MCF 10A (cell line): ENCODE measurements at places on chromosomes 4 and X. TPM values are rescaled to one million over a fixed set of nuclear protein-coding genes. Genes with fewer than 3 reads are reported as not detected.
A peak's percentile ranks its signal among the peaks of the same experiment; 100 is the strongest.

DNA sequence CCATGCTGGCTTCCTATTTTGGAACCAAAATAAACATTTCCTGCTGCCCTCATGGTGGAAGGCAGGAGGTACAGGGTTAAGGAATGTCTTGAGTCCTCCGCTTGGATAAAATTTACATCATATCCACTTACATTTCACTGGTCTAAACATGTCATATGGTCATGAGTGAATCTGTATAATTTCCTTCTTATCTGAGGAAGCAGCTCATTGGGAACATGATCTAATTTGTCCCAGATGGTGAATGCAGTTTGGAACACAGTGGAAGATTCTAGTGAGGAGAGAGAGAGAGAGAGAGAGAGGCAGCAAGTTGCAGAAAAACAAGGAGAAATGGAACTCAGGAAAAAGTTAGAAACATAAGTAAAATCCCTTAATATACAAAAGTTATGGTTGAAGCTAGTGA, 46.8 kb downstream of the MXRA5 start:
- DNase-seq, result no peak
- no peaks in the 10 kb centered on the region for H3K4me1 ChIP-seq
- H3K4me3 ChIP-seq, result no peak overlapping the region
- H3K36me3 ChIP-seq, result no peaks in the 10 kb centered on the region

MMRN1 gene
- total RNA-seq, result not detected in 2 replicates

RBM46 gene
- 0.21 and 0.29 TPM in 2 replicates for total RNA-seq

- peaks cover 54% of the 10 kb centered on the region for H3K36me3 ChIP-seq
- DNase-seq, result peak; percentile 10
- H3K4me1 ChIP-seq, result peaks cover 6% of the 10 kb centered on the region
- peak overlapping the region; percentile 20 for H3K27ac ChIP-seq
- H3K27me3 ChIP-seq, result no peaks in the 10 kb centered on the region
- H3K4me3 ChIP-seq, result no peak overlapping the region
Observed at GRCh38 chr4:73103799-73104503, 34.4 kb upstream of the COX18 start.

- H3K27ac ChIP-seq, result no peak within 1 kb of the TSS
- no peaks in the 10 kb centered on the region for H3K4me1 ChIP-seq
- no peak within 1 kb of the TSS for H3K4me3 ChIP-seq
- DNase-seq, result no peak
Observed at GRCh38 chrX:22999696-23000223, at the start of gene DDX53. DDX53 (plus strand) TSS chrX:22999960; CDS start chrX:23000058, 98 bp downstream.

DNA sequence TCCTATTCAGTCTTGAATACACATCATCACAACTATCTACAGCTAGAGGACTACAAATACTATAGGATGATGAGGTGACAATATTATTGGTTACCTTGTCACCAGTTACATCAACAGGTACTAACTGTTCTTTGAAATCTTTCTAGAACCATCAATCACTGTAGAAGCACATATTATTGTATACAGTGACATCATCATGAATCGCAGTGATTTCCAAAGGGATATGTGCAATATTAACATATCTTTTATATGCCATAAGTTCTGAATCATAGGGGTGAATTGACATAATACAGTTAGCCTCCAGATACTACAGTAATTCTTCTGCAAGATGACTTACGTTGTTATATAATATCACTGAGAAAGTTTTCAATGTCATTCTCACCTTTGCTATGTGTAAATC, 105.2 kb upstream of the HPGD start:
- H3K27me3 ChIP-seq, result no peaks in the 10 kb centered on the region
- no peaks in the 10 kb centered on the region for H3K36me3 ChIP-seq
- no peak overlapping the region for H3K27ac ChIP-seq
- no peaks in the 10 kb centered on the region for H3K4me1 ChIP-seq
- H3K4me3 ChIP-seq, result no peak overlapping the region

ASB12 gene
- not detected in 2 replicates for total RNA-seq

HHIP gene
- total RNA-seq, result 0.12 TPM in 1 of 2 replicates, not detected in the other

DNA sequence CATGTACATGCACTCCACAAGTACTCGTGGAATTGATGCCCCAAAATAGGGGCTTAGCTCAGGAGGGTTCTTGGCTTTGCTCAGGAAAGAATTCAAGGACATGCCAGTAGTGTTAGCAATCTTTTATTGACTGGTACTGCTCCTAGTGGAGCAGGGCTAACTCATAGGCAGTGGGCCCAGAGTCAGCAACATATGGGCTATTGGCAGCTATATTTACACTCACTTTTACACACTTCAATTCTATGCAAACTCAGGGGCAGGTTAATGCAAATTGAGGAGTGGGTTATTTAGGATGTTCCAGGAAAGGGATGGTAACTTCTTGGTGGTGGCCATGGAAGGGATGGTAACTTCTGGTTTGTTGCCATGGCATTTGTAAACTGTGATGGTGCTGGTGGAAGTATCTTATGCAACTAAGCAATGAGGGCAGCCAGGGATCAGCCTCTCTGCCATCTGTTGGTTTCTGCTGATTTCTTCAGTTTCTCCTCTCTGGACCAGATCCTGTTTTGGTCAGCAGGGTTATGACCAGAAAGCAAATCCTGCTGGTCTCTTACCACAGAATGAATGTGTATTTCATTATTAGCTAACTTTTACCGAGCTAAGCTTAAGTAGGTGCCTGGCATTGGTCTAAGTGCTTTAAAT, 69.2 kb upstream of the FAT1 start:
- H3K36me3 ChIP-seq, result no peaks in the 10 kb centered on the region
- H3K4me1 ChIP-seq, result no peaks in the 10 kb centered on the region
- H3K27ac ChIP-seq, result no peak overlapping the region
- no peak overlapping the region for H3K4me3 ChIP-seq
- no peaks in the 10 kb centered on the region for H3K27me3 ChIP-seq

GRCh38 chr4:52585379-52585778, 73.7 kb downstream of the USP46 start:
- H3K27ac ChIP-seq, result no peak overlapping the region
- no peak overlapping the region for H3K4me3 ChIP-seq
- no peak for DNase-seq
- peaks cover 5% of the 10 kb centered on the region for H3K4me1 ChIP-seq
- H3K36me3 ChIP-seq, result no peaks in the 10 kb centered on the region

- H3K36me3 ChIP-seq, result peaks cover 22% of the 10 kb centered on the region
- no peak overlapping the region for H3K4me3 ChIP-seq
- DNase-seq, result no peak
Observed at GRCh38 chrX:107707866-107708265, 67.7 kb downstream of the TSC22D3 start.

SERTM2 gene
- not detected in 2 replicates for total RNA-seq

DNA sequence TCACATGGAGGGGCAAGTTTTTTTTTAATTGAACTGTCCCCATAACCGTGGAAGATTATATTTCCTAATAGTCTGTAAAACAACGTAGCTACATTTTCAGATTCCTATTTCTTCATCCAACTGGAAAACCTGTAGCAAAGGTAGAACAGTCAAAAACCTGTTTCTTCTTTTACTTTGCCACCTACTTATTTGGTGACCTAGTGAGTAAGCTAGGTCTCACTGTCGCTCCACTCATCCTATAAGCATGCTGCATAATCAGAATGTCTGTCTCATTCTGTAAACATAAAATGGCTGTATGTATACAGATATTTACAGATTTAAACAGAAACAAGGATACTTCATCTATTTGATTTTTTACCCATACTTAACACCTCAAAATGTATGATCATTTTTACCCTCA, 20.4 kb downstream of the MAML3 start:
- H3K4me3 ChIP-seq, result no peak overlapping the region
- H3K36me3 ChIP-seq, result no peaks in the 10 kb centered on the region
- H3K27me3 ChIP-seq, result no peaks in the 10 kb centered on the region
- peaks cover 14% of the 10 kb centered on the region for H3K4me1 ChIP-seq
- no peak for DNase-seq

UBL4A gene
- 26.7 and 27.9 TPM in 2 replicates for total RNA-seq

CNKSR2 gene
- not detected in 2 replicates for total RNA-seq

CLDN22 gene
- total RNA-seq, result not detected in 2 replicates

MTHFD2L gene
- total RNA-seq, result 110 and 113 TPM in 2 replicates

DNA sequence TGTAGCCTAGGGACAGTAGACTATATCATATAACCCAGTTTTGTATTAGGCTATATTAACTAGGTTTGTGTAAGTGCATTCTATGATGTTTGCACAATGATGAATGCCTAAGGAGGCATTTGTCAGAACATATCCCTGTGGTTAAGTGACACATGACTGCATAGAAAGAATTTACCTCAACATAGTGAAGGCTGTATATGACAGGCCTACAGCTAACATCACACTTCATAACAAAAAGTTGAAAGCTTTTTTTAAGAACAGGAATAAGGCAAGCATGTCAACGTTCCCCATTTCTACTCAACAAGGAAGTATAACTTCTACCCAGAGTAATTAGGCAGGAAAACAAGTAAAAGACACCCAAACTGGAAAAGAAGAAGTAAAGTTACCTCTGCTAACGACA, 165.9 kb upstream of the NDST4 start:
- H3K4me1 ChIP-seq, result peaks cover 6% of the 10 kb centered on the region
- H3K27me3 ChIP-seq, result no peaks in the 10 kb centered on the region
- H3K27ac ChIP-seq, result peak overlapping the region; percentile 57

VEGFD gene
- not detected in 2 replicates for total RNA-seq

DNA sequence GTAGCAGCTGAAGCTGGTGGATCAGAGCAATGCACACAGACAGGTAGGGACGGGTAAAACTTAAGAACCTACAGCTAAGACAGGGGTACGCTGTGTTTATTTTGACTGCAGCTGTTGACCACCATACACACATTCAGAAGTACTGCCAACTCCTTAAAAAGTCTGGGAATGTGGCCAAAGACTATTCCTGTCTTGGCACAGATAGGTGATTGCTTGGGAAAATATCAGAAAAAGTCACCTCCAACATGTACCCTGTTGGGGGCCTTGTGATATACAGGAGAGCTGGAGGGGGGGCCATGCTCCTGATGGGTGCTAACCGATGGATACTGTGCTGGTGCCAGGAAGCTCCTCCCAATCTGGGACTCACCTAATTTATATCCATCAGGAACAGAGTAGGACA, 121.2 kb downstream of the VCX2 start:
- DNase-seq, result peak; percentile 52
- H3K27ac ChIP-seq, result no peak overlapping the region
- H3K36me3 ChIP-seq, result no peaks in the 10 kb centered on the region

DNA sequence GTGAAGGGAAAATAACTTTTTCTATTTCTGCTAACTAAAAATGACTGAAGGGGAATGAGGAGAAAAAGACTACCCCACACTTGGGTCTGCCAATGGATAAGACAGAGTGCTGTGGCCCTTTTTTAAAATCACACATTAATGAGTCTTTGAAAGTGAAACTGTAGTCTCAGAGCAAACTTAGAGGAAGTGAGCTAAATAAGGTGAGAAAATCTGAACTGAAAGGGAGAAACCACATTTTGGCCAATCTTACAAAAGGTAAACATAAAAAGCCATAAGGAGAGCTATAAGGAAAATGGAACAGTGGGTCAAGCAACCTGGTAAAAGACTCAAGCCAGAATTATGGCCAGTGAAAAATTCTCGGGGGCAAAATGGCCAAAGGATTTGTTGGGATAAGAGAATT, 755.1 kb upstream of the IGFBP7 start:
- H3K36me3 ChIP-seq, result no peaks in the 10 kb centered on the region
- peak overlapping the region; percentile 37 for H3K4me3 ChIP-seq
- peaks cover 10% of the 10 kb centered on the region for H3K4me1 ChIP-seq
- DNase-seq, result no peak
- no peaks in the 10 kb centered on the region for H3K27me3 ChIP-seq

DNA sequence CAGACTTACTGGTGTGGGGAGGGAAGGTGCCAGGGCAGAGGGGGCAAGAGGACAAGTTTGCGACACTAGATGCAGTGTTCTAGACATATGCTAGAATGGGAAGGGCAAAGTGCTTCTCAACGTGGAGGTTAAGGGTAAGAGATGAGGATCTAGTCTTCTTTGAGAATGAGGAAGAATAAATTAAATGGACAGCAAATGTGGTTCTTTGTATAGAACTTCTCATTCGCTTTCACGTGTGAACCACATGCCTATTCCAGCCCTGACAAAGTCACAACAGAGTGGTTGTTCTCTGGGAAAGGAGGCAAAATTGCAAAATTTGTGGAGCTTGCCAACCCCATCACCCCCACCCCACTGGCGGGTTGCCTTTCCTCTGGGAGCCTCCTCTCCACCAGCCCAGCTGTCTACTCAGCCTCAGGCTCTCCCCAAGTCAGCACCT, 1.5 kb upstream of the ANXA5 start:
- H3K36me3 ChIP-seq, result peaks cover 19% of the 10 kb centered on the region
- peaks cover 27% of the 10 kb centered on the region for H3K4me1 ChIP-seq
- no peaks in the 10 kb centered on the region for H3K27me3 ChIP-seq
- peak; percentile 49 for DNase-seq
- H3K4me3 ChIP-seq, result peak overlapping the region; percentile 96

DNA sequence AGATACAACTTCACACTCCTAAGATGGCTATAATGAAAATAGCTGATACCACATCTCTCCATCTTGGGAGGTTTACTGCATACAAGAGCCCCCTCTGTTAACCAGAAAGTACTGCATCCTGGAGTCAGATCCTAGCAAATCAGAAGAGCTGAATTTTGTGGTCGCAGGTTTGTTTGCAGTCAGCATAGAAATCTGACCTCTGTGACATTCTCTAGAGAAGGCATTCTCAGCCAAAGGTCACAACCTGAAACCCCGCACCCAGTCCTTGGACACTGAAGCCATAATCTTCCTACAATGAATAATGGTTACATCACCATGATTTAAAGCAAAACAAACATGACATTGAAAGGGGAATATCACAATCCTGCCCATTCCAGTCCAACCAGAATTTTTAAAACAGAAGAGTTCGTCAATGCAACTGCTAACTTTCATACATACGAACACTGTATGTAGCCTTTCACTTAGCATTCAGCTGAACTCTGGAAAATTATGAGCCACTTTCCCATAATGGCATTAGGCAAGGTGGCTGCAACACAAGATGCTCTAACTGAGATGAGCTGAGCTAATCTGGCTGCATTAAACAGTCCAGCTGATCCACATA, 17.6 kb downstream of the HS6ST2 start:
- no peak overlapping the region for H3K27ac ChIP-seq
- H3K36me3 ChIP-seq, result no peaks in the 10 kb centered on the region
- H3K4me1 ChIP-seq, result peaks cover 9% of the 10 kb centered on the region
- H3K4me3 ChIP-seq, result no peak overlapping the region
- no peaks in the 10 kb centered on the region for H3K27me3 ChIP-seq

GRCh38 chrX:5998901-5999300, 229.8 kb downstream of the NLGN4X start:
- no peaks in the 10 kb centered on the region for H3K36me3 ChIP-seq
- no peak overlapping the region for H3K4me3 ChIP-seq
- H3K27me3 ChIP-seq, result no peaks in the 10 kb centered on the region
- no peaks in the 10 kb centered on the region for H3K4me1 ChIP-seq

MTMR8 gene
- total RNA-seq, result not detected in 2 replicates

GRCh38 chrX:10198254-10198653, 41.5 kb downstream of the CLCN4 start:
- no peak overlapping the region for H3K27ac ChIP-seq
- DNase-seq, result no peak
- peaks cover 6% of the 10 kb centered on the region for H3K4me1 ChIP-seq

POU3F4 gene
- total RNA-seq, result not detected in 2 replicates

GRCh38 chrX:105375816-105376215, 155.3 kb upstream of the TEX13A start:
- H3K27me3 ChIP-seq, result peaks cover 23% of the 10 kb centered on the region
- no peaks in the 10 kb centered on the region for H3K36me3 ChIP-seq
- no peak overlapping the region for H3K27ac ChIP-seq
- DNase-seq, result peak; percentile 64

- peak overlapping the region; percentile 44 for H3K4me3 ChIP-seq
- peaks cover 9% of the 10 kb centered on the region for H3K27me3 ChIP-seq
- peaks cover 6% of the 10 kb centered on the region for H3K4me1 ChIP-seq
- H3K36me3 ChIP-seq, result no peaks in the 10 kb centered on the region
Observed at GRCh38 chrX:119758731-119759247, 401 bp downstream of the SOWAHD start.

AASDH gene
- 10.8 and 12.9 TPM in 2 replicates for total RNA-seq
